Ovary (tissue), 10 donors: ENCODE measurements at places on chromosomes 1 and 21.

GRCh38 chr1:6075748-6076147 is 30.1 kb downstream of the KCNAB2 start:
- DNase-seq: no peak

- DNase-seq: no peak
These were observed 93.3 kb downstream of the DDX20 start for GRCh38 chr1:111848852-111849545.

GRCh38 chr1:78831731-78832360 is 174.7 kb downstream of the ADGRL4 start:
- DNase-seq: no peak

DNA sequence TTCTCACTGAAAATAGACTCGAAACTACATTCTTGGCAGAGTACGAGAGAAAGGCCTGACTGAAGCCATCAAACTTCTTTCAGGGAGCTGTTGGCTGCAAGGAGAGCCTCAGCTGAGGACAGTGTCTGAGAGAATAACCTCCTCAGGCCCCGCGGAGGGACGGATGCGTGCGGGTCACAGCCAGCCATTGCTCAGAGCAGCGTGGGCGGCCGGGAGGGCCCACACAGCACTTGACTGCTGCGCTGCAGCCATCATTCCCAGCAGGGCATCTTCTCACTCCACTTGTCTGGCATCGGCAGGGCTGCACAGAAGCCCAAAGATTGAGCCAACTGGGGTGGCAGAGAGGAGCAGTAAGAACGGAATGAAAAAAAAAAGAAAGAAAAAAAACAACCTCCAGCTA is 113.5 kb downstream of the XCL2 start:
- DNase-seq: no peak
